ENCODE measurements at places on chromosomes 2 and 18.

- DNase-seq, result no peak
These were observed 6.6 kb upstream of the NTSR2 start for GRCh38 chr2:11676640-11677039.

DNA sequence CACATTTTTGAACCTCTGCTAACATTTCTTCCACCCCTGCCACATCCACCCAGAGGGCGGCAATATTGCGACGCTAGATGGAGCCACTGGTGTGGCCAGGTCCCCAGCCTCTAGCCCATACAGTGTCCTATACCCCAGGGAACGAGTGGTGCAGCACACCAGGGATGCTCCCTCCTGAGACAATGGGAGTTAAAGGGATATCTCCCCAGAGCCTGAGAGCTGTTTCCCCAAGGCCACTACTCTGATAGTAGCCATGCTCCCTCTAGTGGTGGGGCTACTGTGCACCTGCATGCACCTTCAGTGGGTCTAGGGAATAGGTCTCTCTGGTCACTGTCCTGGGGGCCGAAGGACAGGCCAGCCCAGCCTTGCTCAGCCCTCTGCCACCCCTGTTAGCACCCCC, 336.4 kb upstream of the FSHR start:
- DNase-seq, result no peak

- DNase-seq, result no peak
These were observed 87.8 kb upstream of the ASB18 start for GRCh38 chr2:236351966-236352525.

- peak; percentile 61 for DNase-seq
These were observed 19.1 kb downstream of the SH2D6 start for GRCh38 chr2:85437488-85438200.

- no peak for DNase-seq
These were observed 193.9 kb downstream of the SMAD2 start for GRCh38 chr18:47736376-47737140.

DNA sequence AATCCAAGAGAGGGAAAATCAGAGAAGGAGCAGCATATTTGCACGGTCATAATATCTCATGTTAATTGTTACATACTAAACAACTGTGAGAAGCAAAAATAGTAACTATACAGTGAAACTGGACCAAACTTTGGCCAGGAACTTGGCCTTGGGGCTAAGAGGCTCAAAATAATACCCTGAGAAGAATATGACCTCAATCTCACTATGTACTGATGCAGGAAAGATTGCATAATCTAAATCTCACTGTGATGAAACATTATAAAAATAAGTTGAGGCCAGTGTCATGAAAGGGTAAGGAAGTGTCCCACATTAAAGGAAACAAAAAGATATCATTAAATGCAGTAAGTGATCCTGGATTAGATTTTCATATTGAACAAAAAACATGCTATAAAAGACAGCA, 36.5 kb downstream of the ZRANB3 start:
- DNase-seq, result no peak

DNA sequence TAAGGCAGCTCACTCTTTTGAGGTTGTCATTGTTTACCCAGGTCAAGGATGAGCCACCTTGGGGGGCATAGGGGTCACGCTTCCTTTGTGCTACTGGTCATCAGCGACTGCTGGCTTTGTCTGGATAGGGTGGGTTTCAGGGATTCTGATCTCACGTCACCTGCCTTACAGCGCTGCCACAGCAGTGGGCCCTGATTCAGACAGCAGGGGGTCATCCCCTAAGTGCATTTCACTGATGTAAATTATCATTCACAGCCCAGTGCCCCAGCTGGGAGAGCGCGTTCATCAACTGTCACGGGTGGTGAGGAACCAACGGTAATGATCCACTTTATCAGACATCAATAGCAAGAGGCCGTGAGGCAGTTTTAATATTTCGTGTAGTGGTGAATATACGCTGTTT, 291.2 kb downstream of the NEDD4L start:
- DNase-seq, result no peak

DNA sequence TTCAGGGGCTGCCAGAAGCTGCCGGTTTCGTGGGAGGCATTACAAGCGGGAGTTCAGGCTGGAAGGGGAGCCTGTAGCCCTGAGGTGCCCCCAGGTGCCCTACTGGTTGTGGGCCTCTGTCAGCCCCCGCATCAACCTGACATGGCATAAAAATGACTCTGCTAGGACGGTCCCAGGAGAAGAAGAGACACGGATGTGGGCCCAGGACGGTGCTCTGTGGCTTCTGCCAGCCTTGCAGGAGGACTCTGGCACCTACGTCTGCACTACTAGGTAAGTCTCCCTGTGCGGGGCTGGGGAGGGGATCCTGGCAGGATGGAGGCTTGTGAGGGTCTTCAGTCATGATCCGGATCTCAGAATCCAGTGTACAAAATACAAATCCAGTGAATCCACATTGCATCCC, 17.8 kb downstream of the IL1R2 start:
- no peak for DNase-seq

GRCh38 chr2:204575463-204575862, 30.2 kb downstream of the PARD3B start:
- no peak for DNase-seq

GRCh38 chr2:203361922-203362321, 33.7 kb downstream of the ABI2 start:
- DNase-seq, result no peak

DNA sequence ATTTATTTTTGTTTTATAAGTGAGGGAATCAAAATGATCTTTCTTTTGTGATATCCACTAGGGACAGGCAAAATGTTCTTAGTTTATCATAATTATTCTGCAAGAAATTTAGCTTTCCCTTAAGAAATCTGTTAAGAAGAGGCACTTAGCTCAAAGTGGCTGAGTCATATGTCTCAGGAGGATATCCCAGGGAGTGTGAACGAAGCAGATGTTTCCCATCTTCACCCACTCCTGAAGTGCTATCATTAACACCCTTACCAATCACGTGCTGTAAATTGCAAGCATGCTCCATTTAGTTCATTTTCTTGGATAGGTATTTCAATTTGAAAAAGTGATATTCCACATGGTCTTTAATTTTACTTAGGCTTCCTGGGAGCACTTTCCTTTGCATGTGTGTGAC, 774.3 kb upstream of the TMEFF2 start:
- no peak for DNase-seq

DNA sequence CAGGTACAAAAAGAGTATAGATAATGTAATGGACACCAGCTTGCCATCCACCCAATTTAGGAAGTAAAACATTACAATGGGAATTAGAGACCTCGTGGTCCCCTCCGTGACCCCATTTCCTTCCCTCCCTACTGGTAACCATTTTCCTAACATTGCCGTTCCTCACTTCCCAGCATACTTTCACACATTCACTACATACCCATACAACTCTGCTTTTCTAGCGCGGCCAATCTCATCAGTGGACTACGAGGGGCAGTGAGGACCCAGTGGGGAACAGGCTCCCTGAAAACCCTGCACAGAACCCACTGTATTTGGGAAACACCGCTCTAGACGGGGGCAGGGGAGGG, 1.1 kb downstream of the ENOSF1 start:
- DNase-seq, result no peak

DNA sequence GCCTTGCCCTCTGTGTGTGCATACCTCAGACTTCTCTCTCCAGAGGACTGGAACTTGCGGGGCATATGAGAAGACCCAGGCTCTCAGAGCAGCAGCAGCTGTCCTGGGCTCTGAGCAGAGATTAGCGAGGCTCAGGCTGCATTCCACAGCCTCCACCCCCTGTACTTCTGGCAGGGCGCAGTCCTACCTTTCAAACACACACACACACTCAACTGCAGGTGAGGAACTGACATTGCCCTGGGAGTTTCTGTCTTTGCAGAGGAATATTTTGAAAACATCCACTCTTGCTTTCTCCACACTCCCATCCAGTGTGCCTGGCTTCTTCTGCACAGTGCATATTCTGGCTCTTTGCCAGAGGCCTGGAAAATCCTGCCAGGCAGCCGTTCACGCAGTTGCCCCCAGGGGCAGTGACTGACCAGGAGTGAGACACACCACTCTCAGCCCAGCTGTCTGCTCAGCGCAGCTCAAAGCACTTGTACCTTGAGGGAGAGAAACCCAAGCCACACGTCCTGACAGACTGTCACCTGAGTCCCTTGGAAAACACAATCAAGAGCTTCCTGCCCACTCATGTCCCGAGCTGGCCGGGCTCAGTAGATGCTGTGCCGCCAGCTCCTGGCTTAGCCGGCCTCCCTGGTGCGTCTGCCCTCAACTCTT, 460.8 kb downstream of the RNF144A start:
- no peak for DNase-seq

DNA sequence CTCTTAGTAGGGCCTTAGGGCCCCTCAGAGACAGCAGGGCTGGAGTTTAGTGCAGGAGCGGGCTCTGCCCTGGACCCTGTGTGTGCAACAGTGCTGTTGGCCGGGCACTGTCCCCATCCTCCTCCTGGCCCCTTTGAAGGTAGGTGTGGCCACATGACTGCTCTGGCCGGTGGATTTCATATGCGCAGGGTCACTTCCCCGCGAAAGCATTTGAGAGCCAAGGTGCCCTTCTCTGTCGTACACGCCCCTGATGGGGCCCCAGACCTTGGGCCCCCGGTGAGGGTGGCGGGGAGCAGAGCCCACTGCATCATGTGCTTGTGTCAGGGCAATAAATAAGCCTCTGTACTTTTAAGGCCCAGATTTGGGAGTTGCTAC, 15.5 kb downstream of the TMEM177 start:
- no peak for DNase-seq

DNA sequence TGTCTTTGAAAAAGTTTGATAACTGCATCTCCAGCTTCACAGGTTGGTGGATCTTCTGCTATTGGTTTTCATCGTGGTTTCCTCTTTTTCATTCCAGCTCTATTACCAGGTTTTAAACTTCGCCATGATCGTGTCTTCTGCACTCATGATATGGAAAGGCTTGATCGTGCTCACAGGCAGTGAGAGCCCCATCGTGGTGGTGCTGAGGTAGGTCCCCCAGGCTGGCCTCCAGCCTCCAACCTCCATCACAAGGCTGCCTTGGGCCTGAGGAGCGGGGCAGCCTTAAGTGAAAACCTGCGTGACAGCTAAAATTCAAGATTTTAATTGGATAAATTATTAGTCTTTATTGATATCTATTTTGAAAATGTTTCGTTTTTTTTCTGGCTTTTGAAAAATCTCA, 9.7 kb downstream of the SEC11C start:
- DNase-seq, result no peak

GRCh38 chr2:171084128-171084527, 76.6 kb downstream of the TLK1 start:
- DNase-seq, result no peak

DNA sequence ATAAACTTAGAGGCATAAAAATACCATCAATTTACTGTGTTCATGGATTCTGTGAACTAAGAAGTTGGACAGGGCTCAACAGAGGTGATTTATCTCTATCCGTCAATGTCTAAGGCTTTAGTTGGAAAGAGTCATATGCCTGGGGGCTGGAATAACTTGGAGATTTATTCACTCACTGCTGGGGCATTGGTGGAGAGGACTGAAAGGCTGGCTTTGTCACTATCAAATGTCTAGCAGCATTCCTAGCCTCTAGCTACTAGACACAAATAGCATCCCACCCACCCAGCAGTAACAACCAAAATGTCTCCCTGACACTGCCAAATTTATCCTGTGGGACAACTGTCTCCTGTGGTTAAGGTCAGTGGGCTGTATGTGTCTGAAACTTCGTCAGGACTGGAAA, 71.0 kb downstream of the EVA1A start:
- no peak for DNase-seq

DNA sequence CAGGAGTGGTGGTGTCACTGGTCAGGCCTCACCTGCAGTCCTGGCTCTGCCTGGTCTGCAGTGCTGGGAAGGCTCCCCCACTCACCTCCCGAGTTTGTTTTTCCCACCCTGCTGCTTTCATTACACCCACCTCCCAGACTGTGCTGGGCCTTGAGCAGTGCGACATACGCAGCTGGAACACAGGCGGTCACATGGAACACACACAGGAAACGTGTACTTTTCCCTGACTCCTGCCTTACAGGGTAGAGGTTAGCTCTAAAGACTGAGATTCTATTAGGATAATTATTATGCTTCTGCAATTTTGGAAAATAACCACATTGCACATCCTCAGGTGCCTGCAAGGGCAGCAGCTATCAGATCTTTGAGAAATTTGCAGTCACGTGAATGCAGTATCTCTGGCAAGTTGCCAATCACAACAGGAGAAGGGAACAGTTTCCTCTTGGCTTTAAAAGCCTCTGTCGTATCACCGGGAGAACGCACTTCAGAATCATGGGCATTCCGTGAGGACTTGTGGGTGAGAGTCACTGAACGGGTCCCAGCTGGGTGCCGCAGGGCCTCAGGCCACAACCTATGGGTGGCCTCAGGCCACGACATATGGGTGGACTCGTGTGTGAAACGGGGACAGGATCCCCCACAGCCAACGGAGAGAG, 136.5 kb downstream of the ZNF236 start:
- no peak for DNase-seq

- no peak for DNase-seq
These were observed 437.6 kb downstream of the DLGAP1 start for GRCh38 chr18:4017480-4017879.

DNA sequence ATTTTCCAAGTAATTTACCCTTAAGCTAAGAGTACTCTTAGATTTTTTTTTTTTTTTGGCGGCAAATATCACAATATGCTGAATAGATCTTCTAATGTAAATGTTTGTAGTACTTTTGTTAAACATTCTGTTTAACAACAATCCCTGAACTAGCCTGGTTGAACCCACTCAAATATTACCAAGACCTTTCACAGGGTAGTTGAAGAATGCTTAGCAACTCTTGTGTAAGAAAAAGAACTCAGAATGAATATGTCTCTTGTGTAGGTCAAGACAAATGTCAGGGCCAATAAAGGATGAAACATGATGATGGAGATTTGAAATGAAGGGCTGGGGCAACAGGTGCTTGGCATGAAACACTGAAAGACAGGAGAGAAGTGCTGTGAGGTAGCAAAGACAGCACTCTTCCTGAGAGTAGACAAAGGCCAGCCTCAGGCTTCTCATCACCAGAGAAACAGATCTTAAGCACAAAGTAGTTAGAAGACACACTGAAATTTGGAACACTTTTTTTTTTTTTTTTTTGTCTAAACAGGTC, 597.3 kb downstream of the ERBB4 start:
- DNase-seq, result no peak

GRCh38 chr2:231387904-231388724, 7.4 kb upstream of the B3GNT7 start:
- DNase-seq, result no peak

DNA sequence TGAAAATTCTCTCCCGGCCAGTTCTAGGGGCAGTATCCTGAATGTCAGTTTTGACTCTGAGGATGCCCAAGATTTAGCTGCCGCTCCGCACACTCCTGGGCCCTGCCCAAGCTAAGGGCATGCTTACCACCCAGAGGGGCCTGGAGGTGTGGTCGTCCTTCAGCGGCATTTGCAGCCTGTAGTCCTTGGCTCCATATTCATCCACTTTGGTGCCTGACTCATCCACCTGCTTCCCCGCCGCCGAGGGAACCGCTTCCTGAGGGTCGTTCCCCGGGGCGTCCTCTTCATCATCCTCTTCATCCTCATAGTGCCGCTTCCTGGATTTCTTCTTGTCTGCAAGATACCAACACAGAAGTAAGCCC, 577 bp downstream of the ERCC3 start:
- DNase-seq, result no peak

- DNase-seq, result no peak
These were observed 475 bp downstream of the SLC4A1AP start for GRCh38 chr2:27664154-27664574.

All from stimulated activated CD8-positive, alpha-beta memory T cell treated with anti-CD3 and anti-CD28 coated beads, Interleukin-15, amount 100 ng/mL, for 4 hours (primary cell).